ENCODE measurements at places on chromosomes 1 and 21.

- no peak for DNase-seq
Observed at GRCh38 chr1:107162745-107163144, 21.9 kb downstream of the NTNG1 start.

DNA sequence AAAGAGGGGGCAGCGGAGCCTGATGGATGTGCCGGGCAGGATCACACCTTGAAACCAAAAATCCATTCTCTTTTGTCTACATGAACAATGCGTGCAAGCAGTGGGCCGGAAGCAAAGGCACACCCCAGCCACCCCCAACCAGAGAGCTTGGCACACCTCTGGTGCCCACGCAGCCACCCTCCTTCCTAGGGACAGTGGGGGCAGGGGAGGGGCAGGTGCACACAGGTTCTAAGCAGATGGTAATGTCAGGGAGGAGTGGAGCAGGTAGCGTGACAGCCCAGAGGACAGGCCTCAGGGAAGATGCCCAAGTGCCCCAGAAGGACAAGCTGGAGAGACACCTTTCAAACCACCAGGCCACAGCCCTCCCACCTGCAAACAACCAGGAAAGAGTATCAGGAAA lies 36.5 kb downstream of the SYF2 start:
- no peak for DNase-seq

DNA sequence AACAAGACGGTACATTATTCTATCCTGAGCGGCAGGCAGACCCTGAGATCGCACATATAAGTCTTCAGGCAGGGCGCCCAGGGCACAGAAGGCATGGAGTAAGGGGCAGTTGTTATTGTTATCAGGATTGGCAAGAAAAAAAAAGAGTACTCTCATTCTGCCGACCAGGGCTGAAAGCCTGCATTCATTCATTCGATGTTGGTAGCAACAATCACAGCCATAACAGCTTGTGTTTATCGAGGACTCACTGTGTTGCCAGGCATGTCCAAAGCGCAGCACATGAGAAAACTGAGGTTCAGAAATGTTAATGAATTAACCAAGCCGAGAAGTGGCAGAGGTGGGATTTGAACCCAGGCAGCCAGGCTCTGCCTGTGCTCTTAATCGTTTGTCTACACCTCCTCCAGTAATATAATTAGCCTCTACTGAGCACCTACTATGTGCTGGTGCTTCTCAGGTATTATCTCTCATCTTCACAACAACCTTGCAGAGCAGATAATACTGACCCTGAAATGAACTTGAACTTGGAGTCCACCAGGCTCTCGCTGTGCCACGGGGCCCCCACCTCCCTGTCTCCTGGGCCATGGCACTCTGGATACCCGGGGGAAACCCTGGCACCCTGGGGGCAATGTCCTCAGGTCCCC lies 56.2 kb downstream of the TAS1R2 start:
- DNase-seq: no peak

DNA sequence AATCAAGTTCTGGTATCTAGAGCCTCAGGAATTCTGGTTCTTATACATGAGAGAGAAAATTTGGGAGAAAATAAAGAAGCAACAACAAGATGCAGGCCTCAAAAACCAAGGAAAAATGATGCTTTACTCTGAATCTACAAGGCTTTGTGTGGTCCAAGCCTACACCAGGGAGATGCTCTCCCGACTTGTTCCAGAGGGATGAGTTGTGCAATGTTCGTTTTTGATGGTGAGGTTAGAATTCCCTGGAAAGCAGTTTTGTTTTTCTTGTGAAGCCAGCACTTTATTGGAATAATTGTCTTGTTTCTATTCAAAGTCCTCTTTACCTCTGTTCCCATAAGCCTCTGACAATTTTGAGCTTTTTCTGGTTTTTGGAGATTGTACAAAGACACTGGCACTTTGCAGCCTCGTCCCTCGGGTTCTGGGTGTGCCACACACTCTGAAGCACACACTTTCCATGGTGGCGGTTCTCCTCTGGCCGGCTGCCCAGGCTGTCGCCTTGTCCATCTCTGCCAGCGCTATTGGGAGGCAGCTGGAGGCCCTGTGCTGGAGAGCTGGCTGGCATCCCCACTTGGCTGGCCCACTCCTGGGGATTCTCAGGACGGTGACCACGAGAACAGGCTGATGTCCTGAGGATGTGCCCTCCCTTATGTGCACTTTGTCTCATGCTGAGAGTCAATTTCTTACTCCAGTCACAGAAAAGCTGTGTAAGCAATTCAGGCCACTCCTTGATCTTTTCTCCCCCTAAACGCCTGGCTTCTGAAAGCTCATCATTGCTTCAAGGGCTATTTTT lies 70.2 kb downstream of the EDEM3 start:
- DNase-seq: no peak

GRCh38 chr1:100894603-100895539 lies at the start of gene EXTL2:
TSS of gene EXTL2 (minus strand) at chr1:100894842. CDS start at chr1:100888757, 6,085 bp downstream.
- peak; percentile 30 for DNase-seq

- no peak for DNase-seq
Observed at GRCh38 chr1:207818971-207819451, 67.2 kb downstream of the CD46 start.

GRCh38 chr1:185317886-185318310 lies 855 bp upstream of the IVNS1ABP start:
- peak; percentile 72 for DNase-seq

DNA sequence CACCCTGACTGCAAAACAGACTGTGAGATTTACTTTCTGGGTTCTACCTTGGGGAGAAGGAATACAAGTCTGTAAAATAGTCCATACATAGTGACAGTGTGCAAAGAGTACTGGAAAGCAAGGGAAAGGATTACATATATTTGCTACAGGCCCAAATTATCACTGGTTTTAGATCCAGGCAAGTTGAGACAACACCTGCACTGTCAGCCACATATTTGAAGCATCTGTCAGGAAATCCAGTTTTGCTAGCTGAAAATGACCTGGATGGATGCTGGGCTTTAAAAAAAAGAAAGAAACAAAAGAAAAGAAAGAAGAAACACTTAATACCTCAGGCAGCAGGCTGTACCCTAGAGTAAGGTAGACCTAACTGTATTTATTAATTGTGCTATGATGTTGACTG lies 23.9 kb upstream of the SPRR2G start:
- no peak for DNase-seq

- no peak for DNase-seq
Observed at GRCh38 chr1:92488416-92488815, 1.7 kb upstream of the GFI1 start.

- DNase-seq: peak; percentile 69
Observed at GRCh38 chr1:203287109-203287893, 18.0 kb upstream of the BTG2 start.

DNA sequence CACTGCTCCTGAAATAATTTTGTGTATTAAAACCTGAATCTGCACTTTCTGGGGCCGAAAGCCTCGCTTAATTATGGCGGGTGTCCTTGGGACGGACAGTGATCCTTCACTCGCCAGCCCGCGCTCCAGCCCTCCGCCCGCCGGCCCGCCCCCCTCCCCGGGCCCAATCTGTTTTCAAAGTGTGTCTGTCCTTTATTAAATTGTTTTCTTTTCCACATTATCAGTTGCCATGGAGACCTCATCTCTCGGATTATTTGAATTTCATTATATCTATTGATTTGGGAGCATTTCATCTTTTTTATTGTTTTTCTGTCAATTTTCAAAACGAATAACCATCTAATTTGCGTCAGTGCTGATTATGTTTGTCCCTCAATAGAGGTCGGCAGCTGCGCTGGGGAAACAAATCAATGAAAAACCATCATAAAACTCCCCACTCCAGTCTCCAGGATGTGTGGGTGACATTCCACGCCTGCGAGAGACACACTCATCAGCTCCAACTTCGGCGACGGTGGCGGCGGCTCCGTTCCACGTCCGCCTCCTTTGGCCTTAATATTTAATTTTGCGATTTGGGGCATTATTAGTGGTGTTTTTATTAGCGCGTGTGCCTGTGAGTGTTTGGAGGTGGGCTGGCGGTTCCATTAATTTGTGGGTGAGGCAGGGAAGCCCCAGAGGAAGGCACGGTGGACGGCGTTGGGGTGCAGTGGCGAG lies 123.9 kb downstream of the CASZ1 start:
- no peak for DNase-seq

- DNase-seq: no peak
Observed at GRCh38 chr1:201774224-201774982, 54.6 kb upstream of the IPO9 start.

- no peak for DNase-seq
Observed at GRCh38 chr1:231116738-231117137, 45.1 kb upstream of the TRIM67 start.

- no peak for DNase-seq
Observed at GRCh38 chr21:40687625-40688024, 159.3 kb downstream of the DSCAM start.

GRCh38 chr21:45473496-45474322 lies 68.5 kb downstream of the SLC19A1 start:
- no peak for DNase-seq

DNA sequence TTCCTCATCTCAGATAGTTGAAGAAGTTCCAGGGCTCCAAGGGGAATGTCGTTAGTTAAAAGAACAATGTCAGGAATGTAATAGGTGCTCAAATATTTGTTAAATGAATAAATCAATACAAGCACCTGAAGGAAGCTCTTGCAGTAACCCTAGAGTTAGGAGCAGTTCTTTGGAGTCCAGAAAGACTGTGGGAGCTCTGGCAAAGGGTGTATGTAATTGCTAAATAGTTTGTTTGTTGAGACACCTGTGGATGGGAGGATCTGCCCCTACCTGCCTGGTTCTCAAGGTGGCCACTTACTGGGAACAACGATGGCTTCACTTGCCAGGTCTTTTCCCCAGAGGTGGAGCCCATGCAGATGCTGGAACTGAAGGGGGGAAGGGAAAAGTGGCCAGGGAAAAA lies 27.5 kb upstream of the JUN start:
- DNase-seq: no peak

DNA sequence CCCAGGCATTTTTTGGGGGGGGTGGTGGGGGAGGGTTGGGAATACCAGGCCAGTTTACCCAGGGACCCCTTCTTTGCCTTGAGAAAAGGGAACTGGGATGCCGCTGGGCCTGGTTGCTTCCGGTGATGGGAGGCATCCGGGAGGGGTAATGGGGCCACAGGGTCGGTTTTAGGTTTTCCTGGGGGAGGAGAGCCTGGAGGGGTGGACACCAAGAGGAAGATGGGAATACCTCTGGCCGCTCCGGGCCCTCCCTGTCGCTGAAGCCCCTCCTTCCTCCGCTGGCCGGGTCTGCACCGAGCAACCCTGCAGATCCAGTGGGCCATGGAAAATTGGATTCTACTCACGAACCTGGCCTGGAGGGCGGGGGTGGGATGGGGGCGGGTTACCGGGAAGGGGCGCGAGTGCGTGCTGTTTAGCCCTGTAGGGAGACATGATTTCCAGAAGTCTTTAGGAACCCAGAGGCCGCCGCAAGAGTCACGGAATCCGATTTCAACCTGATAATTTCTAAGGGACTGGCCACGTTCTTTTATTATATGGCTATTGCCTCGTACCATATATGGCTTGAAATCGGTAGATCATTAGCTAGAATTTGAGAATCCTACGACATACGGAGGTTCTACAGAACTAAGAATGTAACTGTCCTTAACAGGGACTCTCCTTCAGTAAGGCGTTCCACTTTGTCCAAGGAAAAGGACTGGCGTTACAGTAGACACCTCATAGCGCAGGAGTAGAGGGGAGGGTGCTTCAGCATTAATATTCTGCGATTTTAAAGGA lies 749 bp downstream of the AKIRIN1 start:
- DNase-seq: no peak

GRCh38 chr1:65558215-65558614 lies 137.7 kb downstream of the LEPR start:
- DNase-seq: no peak

DNA sequence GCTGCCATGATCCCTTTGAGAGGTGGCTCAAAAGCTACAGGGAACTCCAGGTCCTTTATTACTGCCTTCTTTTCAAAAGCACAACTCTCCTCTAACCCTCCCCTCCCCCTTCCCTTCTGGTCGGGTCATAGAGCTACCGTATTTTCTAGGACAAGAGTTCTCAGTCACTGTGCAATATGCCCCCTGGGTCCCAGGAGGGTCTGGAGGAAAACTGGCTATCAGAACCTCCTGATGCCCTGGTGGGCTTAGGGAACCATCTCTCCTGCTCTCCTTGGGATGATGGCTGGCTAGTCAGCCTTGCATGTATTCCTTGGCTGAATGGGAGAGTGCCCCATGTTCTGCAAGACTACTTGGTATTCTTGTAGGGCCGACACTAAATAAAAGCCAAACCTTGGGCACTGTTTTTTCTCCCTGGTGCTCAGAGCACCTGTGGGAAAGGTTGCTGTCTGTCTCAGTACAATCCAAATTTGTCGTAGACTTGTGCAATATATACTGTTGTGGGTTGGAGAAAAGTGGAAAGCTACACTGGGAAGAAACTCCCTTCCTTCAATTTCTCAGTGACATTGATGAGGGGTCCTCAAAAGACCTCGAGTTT lies 3.1 kb downstream of the BTG2 start:
- DNase-seq: no peak

DNA sequence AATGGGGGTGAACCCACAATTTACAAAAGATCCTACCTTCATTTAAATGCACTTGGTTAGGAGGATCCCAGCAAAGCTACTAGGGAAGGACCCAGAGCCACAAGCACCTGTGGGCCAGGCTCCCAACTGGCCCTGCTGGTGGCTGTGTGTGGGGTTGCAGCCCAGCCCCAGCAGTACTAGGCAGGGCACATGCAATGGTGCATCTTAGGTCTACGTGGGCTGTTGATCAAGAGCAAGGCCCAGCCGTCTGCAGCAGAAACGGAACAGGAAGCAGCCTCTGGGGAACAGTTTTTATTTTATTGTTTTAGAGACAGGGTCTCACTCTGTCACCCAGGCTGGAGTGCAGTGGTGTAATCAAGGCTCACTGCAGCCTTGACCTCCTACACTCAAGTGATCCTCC lies 134.1 kb upstream of the RAB4A start:
- no peak for DNase-seq

DNA sequence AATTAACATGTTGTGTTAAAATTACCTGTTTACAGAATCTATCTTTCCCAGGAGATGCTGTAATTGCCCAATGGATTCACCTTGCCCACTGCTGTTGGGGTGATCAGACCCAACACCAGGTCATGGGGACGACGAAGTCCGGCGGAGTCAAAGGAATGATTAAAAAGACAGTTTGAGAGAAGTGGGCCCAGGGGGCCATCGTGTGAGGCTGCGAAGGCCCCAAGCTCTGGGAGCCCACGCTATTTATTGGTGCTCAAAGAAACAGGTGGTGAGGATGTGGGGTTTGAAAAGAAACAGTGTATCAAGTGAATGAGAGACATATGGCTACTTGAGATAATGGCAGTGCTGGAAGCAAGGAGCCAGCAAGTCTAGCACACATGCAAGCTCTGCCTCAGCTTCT lies 16.3 kb upstream of the L1TD1 start:
- no peak for DNase-seq

Data from activated T-cell treated with anti-CD3 and anti-CD28 coated beads for 4 hours (primary cell).